ENCODE measurements at places on chromosomes 16 and 17.

GRCh38 chr17:37761059-37761458 is 16.2 kb upstream of the HNF1B start:
- H3K27ac ChIP-seq: no peak overlapping the region
- H3K27me3 ChIP-seq: peaks cover 20% of the 10 kb centered on the region
- no peak for DNase-seq
- H3K4me1 ChIP-seq: peaks cover 19% of the 10 kb centered on the region
- H3K36me3 ChIP-seq: peaks cover 3% of the 10 kb centered on the region

DNA sequence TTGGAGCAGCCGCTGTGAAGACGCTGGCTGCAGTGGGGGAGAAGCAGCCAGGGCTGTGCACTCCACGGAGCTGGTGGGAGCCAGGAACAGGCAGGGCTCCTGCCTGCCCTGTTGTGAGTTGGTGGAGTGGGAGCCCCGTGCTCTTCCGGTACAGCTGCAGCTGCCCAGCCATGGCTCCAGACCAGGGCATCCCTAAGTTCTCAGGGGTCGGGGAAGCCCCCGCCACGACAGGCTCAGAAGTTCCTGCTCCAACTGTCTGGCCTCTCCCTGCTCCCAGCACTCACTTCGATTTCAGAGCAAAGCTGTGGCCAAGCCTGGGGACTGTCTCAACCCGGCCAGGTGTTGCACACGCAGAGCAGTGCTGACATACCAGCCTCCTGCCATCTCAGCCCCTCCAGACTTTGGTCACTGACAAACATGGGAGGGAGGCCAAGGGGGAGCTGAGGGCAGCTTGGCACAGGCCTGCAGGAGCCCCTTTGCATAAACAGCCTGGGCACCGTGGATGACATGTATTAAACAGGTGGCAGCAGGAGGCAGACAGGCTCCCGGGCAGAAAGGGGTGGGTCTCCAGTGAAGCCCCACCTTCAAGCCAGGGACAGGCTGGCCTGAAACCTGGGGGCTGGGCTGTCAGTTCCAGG is 13.9 kb upstream of the KDM8 start:
- no peaks in the 10 kb centered on the region for H3K4me1 ChIP-seq
- H3K27me3 ChIP-seq: peaks cover 1% of the 10 kb centered on the region
- no peaks in the 10 kb centered on the region for H3K36me3 ChIP-seq
- H3K27ac ChIP-seq: no peak overlapping the region

DNA sequence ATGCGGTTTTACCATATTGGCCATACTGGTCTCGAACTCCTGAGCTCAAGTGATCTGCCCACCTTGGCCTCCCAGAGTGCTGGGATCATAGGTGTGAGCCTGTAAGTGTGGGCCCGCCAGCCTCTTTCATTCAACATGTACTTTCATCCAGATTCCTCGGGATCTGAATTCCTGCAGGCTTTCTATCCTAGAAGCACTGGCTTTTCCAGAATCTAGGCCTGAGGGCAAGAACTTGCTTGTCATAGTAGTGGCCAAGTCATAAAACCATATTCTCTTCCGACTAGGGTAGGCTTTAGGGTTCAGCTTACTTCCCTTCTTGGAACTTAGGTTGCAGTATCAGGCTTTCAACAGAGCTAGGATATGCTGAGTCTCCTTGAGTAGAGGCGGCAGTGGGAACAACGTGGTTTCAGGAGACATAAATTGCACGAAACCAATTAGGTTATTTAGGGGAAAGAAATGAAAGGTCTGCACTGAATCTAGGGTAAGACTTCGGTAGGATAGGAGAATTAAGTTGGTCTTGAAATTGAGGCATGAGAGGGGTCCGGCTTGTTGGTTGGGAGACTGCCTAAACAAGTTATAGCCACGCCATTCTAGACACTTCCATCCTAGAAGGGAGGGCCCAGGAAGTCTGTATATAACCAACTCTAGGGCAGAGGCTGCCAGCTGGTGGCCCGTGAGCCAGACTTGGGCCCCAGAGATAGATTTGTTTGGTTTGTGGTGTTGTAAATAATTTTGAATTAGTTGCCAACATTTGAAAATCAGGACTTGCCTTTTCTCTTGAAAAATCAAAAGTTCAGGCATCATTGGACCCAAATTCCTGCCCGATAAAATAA is 15.6 kb downstream of the SLC7A6 start:
- H3K4me1 ChIP-seq: peaks cover 55% of the 10 kb centered on the region
- DNase-seq: no peak
- no peak overlapping the region for H3K4me3 ChIP-seq
- H3K36me3 ChIP-seq: peaks cover 8% of the 10 kb centered on the region

- no peaks in the 10 kb centered on the region for H3K4me1 ChIP-seq
- no peaks in the 10 kb centered on the region for H3K36me3 ChIP-seq
- H3K4me3 ChIP-seq: no peak overlapping the region
These were observed 306.1 kb downstream of the ABCC12 start for GRCh38 chr16:47849736-47850135.

- peaks cover 45% of the 10 kb centered on the region for H3K4me1 ChIP-seq
- H3K27me3 ChIP-seq: peaks cover 9% of the 10 kb centered on the region
- H3K4me3 ChIP-seq: peak within 1 kb of the TSS; percentile 90
- H3K27ac ChIP-seq: peak within 1 kb of the TSS; percentile 53
- peak; percentile 70 for DNase-seq
- H3K36me3 ChIP-seq: no peaks in the 10 kb centered on the region
These were observed at the start of gene ZNF48 for GRCh38 chr16:30395155-30395991. TSS of gene ZNF48 (plus strand) at chr16:30395420. CDS start at chr16:30395795, 375 bp downstream.

DNA sequence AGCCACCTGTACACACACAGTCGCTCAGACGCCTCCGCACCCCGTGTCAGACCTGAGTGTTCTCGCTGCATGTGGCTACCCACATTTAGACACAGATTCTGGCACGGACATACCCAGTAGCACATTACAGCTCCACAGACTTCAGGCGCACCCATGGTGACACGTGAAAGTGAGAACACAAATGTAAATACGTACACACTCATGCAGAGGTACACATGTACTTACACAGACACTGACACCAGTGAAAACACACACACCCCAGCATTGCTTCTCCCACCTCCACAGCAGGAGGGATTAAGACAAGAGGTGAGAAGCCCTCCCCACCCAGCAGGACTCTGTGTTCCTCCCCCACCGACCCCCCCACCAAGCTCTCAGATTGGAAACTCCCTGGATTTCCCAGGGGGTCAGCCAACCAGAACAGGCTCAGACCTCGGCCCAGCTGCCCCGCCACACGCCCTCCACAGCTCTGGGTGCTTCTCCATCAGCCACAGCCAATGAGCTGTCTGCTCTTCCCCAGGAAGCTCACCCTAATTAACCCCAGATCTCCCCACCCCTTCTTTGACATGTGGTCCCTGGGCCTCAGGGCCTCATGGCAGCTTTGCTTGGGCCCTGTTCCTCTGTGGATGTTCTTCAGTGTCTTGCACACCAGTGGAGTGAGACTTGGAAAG is 5.3 kb upstream of the FOXN1 start:
- H3K27ac ChIP-seq: no peak overlapping the region
- H3K27me3 ChIP-seq: no peaks in the 10 kb centered on the region
- H3K4me3 ChIP-seq: no peak overlapping the region
- DNase-seq: no peak
- H3K4me1 ChIP-seq: no peaks in the 10 kb centered on the region

GRCh38 chr17:38926293-38927070 is 1.1 kb downstream of the LASP1NB start:
- peaks cover 32% of the 10 kb centered on the region for H3K4me1 ChIP-seq
- peak overlapping the region; percentile 56 for H3K27ac ChIP-seq
- no peak for DNase-seq
- H3K36me3 ChIP-seq: peaks cover 5% of the 10 kb centered on the region

DNA sequence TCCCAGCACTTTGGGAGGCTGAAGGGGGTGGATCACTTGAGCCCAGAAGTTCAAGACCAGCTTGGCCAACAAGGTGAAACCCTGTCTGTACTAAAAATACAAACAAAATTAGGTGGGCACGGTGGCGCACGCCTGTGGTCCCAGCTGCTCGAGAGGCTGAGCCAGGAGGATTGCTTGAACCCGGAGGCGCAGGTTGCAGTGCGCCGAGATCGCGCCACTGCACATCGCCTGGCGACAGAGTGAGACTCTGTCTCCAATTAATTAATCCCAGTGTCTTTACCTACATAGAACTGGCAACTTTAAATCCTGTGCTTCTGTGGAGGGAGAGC is 1.5 kb upstream of the ELOB start:
- H3K27ac ChIP-seq: peak overlapping the region; percentile 98
- H3K36me3 ChIP-seq: no peaks in the 10 kb centered on the region
- peaks cover 38% of the 10 kb centered on the region for H3K4me1 ChIP-seq
- peaks cover 18% of the 10 kb centered on the region for H3K27me3 ChIP-seq

- no peaks in the 10 kb centered on the region for H3K27me3 ChIP-seq
- H3K4me1 ChIP-seq: no peaks in the 10 kb centered on the region
- no peak overlapping the region for H3K27ac ChIP-seq
These were observed 246.7 kb downstream of the IRF8 start for GRCh38 chr16:86145669-86146068.

GRCh38 chr17:66443606-66444005 is 141.2 kb downstream of the PRKCA start:
- no peak overlapping the region for H3K4me3 ChIP-seq
- H3K27ac ChIP-seq: no peak overlapping the region
- DNase-seq: no peak
- H3K4me1 ChIP-seq: peaks cover 6% of the 10 kb centered on the region

DNA sequence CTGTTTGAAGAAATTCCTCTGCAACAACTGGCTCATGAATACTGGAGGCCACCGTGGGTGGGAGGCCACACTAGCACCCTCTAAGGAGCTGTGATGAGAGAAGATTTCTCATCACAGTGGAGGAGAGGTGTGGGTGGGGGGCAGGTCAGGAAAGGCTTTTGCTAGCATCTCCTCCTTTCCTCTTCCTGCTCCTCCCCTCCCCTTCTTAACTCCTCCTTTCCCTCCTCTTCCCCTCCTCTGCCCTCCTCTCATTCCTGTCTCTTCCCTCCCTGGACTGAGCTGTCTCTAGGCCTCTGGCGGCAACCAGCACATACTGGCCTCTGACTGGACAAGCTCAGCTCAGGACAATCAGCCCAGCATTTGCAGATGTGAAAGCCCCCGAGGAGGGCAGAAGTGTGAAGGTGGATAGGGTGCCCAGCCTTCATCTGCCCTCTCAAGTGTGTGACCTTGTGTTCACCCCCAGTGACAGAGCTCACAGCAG is 19.0 kb upstream of the LHX1 start:
- no peak for DNase-seq
- no peak overlapping the region for H3K4me3 ChIP-seq
- H3K4me1 ChIP-seq: no peaks in the 10 kb centered on the region
- peaks cover 17% of the 10 kb centered on the region for H3K27me3 ChIP-seq

- H3K4me1 ChIP-seq: peaks cover 2% of the 10 kb centered on the region
- peaks cover 4% of the 10 kb centered on the region for H3K36me3 ChIP-seq
- H3K27ac ChIP-seq: no peak overlapping the region
These were observed 196.7 kb downstream of the CYB561 start for GRCh38 chr17:63249256-63250004.

DNA sequence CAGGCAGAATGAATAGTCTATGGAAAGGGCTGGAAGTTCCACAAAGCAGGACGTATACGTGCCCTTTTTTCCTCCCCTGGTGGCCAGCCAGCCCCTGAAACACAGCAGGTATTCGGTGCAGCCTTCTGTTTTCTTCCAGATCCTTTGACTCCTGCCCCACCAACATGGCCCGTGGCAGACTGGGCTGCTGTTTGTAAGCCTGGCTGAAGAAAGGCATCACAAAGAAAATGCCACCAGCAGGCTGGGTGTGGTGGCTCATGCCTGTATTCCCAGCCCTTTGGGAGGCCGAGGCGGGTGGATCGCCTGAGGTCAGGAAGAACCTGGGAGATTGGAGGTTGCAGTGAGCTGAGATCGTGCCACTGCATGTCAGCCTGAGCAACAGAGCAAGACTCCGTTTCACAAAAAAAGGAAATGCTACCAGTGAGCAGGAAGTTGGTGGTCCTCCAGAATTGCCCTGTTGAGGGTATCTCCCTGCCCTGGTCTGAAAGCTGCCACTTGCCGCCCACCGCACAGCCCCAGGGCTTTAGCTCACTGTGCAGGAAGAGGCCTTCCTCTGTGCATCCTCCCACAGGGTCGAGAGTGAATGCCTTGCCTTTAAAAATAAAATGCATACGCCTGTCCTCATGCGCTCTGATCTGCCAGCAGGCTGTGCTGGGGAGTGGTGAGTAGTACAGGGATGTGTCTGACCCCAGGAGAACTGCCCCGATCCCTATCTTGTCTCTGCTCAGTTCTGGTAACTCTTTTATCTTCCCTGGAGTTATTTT is 587.7 kb downstream of the MAF start:
- H3K36me3 ChIP-seq: peaks cover 4% of the 10 kb centered on the region
- no peaks in the 10 kb centered on the region for H3K27me3 ChIP-seq
- H3K4me1 ChIP-seq: peaks cover 14% of the 10 kb centered on the region
- no peak overlapping the region for H3K4me3 ChIP-seq
- DNase-seq: no peak

- no peak for DNase-seq
- H3K4me1 ChIP-seq: no peaks in the 10 kb centered on the region
- no peaks in the 10 kb centered on the region for H3K27me3 ChIP-seq
- no peak overlapping the region for H3K4me3 ChIP-seq
These were observed 2.3 kb downstream of the RBFOX1 start for GRCh38 chr16:7334801-7335560.

- H3K27ac ChIP-seq: no peak overlapping the region
- no peak for DNase-seq
- no peaks in the 10 kb centered on the region for H3K27me3 ChIP-seq
- no peak overlapping the region for H3K4me3 ChIP-seq
These were observed 38.4 kb downstream of the TOM1L2 start for GRCh38 chr17:17933775-17934174.

DNA sequence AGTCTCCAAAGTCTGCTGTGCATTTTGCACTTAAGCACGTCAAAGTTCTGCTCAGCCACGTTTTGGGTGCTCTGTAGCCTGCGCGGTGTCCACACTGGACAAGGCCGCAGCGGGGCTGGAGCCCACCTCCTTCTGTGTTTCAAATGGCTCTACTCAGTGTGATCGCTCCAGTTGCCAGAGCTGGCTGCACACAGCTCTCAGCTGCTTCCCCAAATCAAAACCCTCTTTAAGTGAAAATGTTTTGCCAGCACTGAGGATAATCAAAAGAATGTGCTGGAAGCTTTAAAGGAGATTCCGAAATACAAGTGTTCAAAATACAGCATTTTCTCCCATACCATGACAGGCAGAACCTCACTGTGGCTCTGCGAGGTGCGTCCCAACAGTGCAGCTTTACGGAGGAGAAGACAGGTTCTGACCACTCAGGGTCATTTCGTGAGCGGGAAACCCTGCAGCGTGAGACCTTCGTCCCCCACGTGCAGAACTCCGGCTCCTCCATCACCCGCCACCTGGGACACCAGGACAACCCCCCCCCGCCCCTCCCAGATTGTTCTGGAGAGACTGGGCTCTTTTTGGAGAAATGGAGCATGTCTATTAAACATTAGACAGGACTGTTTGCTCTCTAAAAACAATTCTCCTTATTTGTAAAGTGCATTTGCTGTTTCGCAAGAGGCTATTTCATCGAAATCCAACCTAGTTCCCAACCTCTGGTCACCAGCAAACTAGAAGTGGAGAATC is 16.6 kb downstream of the TBC1D16 start:
- peaks cover 2% of the 10 kb centered on the region for H3K27me3 ChIP-seq
- H3K36me3 ChIP-seq: no peaks in the 10 kb centered on the region
- no peak overlapping the region for H3K4me3 ChIP-seq
- H3K27ac ChIP-seq: no peak overlapping the region

DNA sequence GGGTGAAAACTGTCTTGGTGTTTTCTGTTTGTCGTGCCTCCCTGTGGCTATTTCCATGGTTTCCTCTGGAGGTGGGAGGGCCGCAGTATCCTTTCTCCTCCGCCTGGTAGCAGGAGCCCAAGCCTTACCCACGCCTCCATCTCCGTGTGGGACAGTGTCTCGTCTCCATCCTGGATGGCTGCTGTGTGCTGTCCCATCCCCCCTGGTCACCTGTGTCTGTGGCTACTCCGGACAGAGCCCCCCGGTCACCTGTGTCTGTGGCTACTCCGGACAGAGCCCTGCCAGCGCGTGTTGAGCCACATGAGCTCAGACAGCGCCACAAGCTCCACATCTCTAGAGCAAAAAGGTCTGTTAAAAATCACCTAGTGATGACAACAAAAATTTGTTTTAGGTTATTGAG is 198.2 kb upstream of the CHMP6 start:
- DNase-seq: no peak
- H3K27me3 ChIP-seq: no peaks in the 10 kb centered on the region
- H3K36me3 ChIP-seq: peaks cover 11% of the 10 kb centered on the region
- H3K4me1 ChIP-seq: peaks cover 30% of the 10 kb centered on the region
